ENCODE measurements at places on chromosomes 16 and 17.

DNA sequence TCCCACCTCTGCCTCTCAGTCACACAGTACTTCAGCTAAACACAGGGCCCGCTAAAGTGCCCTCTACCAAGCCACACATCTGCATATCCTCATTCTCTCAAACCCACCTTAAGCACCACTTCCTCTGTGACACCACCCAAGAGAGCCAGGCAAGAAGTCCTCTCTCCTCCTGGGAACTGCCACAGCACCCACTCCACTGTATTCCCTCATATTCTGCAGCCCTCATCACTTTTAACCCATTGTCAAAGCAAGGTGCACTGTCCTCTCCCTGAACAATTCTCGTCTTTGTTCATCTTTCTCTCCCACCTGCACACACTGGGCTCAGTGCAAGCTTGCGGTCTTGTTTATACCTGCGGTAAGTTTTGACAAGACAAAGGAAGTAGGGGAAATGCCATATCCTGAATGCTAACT, 13.6 kb downstream of the CHD9 start:
- DNase-seq: no peak

- DNase-seq: no peak
Observed at GRCh38 chr16:17335826-17336529, 134.8 kb downstream of the XYLT1 start.

GRCh38 chr17:66509926-66510325, 207.5 kb downstream of the PRKCA start:
- no peak for DNase-seq

DNA sequence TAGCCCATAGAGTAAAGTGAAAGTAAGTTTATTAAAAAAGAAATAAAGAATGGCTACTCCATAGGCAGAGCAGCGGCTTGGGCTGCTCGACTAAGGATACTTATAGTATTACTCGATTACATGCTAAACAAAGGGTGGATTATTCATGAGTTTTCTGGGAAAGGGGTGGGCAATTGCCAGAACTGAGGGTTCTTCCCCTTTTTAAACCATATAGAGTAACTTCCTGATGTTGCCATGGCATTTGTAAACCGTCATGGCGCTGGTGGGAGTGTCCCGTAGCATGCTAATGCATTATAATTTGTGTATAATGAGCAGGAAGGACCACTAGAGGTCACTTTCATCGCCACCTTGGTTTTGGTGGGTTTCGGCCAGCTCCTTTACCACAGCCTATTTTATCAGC, 13.3 kb upstream of the GAS7 start:
- DNase-seq: no peak

DNA sequence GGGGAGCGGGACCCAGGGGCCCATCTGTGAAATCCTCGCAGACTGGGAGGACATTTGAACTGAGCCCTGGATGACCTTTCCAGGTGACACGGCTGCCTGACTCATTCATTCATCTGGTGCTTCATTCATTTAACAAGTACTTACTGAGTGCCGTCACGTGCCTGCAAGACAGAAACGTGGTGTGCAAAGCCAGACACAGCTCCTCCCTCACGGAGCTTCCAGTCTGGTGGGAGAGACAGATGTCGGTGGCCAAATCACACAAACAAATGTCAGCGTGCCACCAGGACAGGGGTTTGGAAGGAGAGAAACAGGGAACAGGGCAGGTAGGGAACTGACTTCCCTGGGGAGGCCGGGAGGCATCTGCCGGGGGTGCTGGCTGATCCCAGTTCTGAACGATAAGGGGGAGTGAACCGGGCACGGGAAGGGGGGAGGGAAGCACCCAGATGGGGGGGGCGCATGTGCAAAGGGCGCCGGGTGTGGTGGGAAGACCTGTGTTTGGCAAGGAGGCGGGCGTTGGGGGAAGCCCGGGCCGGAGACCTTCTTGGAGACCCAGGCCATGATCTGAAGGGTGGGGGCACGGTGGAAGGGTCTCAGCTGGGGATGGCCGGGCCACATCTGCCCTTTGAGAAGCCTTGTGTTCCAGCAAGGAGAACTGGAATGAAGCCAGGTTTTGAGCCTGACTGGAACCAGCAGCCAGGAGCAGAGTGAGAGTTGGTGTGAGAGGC, 93.6 kb upstream of the CIBAR2 start:
- DNase-seq: no peak

DNA sequence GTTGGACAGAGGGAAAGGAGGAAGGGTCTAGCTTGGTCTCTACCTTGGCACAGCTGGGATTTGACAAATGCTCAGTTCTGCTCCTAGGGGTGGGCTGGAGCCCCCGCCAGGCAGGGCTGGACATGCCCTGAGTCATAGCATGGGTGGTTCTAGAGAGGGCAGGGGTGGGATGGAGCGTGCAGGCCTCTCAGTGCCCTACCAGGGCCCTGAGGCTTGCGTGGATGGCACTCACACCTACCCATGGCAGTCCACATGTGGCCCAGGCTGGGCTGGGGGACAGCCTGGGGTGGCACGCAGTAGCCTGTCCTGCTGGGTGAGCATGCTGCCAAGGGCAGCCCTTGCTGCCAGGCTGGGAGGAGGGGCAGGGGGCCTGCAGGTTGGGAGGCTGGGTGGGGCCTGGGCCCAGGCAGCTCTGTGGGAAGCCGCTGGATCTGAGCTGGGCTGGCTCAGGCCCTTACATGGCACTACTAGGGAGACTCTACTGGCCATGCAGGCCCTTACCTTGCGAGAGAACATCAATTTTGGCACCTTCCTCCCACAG, 11.2 kb downstream of the DOC2B start:
- DNase-seq: no peak

DNA sequence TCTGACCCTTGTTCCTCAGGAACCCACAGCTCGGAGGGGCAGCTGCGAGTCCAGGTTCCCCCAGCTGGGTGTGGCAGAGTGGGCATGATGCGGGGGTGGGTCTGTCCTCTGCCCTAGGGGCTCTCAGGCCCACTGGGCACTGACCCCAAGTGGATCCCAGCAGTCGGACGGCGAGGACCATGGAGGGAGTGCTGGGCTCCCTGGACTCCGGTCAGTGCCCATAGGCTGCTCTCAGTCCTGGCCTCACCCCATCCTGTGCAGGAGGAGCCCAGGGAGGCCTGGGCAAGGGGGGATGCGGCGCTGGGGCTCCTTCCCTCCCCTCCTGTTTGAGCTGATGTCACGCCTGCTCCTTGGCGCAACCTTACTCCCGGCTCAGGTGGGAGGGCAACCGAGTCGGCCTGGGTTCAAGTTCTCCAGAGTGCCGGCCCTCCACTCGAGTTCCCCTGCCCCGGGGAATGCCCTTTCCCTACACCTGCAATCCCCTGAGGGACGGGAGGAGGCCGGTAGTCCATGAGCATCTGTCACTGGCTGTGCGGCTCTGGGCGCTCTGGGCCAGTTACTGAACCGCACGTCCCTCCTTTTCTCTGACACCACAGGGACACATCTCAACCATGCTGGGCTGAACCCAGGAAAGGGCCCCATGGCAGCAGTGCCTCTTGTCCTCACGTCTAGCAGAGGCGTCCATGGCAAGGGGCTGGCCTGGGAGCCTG, 52.6 kb upstream of the ACSF3 start:
- DNase-seq: no peak

DNA sequence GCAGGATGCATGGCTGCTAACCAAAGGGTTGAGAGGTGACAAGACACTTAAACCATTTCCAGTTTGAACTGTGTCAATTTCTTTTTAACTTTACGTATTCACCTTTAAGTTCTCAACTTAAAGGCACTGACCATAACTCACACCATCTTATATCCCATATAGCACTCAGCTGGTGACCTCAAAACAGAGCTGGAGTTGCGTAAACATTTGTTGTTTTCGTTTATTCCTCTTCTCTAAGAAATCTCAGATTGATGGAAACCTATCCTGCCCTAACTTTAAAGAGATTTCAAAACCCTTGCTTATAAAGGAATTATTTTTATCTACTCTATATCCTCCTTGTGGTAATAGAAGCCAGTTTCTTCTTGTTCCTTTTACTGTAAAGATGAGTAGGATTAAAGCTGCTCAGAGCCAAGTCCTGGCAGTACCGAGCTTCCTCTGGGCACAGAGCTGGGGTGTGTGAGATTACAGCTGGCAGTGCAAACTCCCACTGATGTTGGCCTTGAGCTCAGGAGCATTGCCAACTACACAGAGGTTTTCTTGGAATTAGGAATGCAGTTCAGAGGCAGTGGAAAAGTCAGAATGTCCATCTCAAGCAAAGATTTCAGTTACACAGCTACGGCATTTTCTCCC, 1.3 kb downstream of the KCTD2 start:
- DNase-seq: no peak

GRCh38 chr16:4839942-4840341, 7.1 kb downstream of the GLYR1 start:
- DNase-seq: no peak

GRCh38 chr17:78865682-78866390, 25.2 kb upstream of the USP36 start:
- peak; percentile 66 for DNase-seq

GRCh38 chr17:68456339-68457167, 743 bp downstream of the WIPI1 start:
- no peak for DNase-seq

- DNase-seq: no peak
Observed at GRCh38 chr16:68466174-68466573, 17.9 kb upstream of the SMPD3 start.

- no peak for DNase-seq
Observed at GRCh38 chr17:68602289-68602688, 1.1 kb upstream of the FAM20A start.

DNA sequence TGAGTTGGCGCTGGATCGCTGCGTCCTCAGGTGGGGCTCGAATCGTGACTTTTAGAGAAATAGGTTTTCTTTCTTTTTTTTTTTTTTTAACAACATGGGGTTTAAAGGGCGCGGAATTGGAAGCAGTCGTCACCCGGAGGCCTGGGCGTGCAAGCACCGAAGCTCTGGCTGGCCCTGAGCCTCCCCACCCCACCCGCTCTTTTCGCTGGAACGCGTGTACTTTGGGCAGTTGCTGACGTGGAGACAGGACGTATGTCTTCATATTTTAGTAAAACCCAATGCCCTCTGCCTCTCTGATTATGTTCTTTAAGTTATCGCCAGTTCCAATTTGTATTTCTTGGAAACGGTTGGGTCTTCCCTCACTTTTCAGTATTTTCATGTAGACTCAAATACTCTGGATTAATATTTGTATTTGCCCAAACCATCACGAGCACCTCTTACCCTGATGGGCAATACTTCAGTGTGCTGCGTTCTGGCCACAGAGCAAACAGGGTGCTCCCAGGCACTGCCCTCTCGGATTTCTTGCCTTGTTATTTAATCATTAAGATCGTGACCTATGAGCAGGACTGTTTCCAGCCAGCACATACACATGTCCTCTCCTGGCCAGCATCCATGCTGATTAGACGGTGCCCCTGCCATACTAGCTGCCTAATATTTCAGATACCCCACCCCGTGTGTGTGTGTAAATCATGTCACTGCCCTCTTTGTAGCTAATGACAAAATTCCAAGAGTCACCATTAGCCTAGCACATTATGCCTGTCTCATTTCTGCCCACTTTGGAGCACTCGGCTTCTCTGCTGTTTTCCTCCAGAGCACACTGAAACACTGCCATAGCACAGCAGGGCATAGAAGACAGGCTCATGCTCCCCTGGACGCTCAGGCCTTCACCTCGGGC, 805 bp upstream of the C16orf95 start:
- no peak for DNase-seq

GRCh38 chr16:8611886-8612600, 9.5 kb upstream of the METTL22 start:
- DNase-seq: no peak

DNA sequence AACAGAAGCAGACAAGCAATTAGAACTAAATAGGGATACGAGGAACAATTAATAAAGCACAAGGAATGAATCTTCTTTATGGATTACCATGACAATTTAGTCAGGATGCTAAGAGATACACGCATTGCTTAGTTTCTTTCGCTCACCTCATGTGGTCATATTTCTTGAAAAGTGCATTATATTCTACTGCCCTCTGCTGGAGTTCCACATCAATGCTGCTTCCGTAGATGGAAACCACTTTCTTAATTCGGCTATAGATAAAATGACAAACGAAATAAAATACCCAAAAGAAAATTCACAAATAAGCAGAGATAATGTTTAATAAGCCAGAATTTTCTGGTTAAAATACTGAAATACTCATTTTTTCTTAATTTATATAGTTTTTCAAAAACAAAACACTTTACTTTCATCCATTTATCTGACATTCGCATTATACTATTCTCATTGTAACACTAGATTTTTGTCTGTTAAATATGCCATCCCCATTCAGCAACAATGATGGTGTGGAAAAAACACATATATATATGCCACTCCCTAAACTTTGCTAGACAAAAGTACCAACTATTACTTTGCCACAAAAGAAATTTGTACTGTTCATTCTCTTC, 22.0 kb upstream of the PHLPP2 start:
- DNase-seq: no peak

- DNase-seq: no peak
Observed at GRCh38 chr17:1529863-1530262, 13.5 kb upstream of the INPP5K start.

DNA sequence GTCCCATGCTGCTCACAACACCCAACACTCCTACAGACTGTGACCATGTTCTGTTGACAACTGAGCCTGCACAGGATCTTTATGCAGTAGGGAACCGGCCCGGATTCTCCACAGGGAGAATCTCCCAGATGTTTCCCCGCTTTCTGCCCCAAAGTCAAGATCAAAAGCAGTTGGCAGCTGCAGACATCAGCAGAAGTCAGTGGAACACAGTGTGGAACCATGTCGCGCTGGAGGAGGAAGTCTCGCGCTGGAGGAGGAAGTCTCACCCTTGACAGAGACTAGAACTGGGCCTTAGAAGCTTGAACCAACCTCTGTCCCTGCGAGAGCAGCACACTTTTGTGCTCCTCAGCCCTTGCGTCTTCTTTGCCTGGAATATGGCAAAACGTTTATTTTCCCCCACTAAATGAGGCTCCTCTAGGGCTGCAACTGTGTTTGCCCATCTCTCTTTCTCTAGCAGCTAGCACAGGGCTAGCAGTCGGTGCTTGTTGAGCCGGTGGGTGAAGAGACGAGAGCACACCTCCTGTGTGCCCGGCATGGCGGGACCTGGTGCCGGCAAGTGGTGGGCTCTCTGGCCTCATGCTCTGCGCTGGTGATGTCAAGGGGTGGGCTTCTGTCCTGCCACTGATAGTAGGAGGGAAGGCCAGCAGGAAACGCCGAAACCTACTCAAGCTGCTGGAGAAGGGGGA, 2.1 kb upstream of the MRC2 start:
- no peak for DNase-seq

- DNase-seq: no peak
Observed at GRCh38 chr17:62755141-62755851, 52.8 kb downstream of the MARCHF10 start.

GRCh38 chr17:79947351-79948031, 88.2 kb downstream of the TBC1D16 start:
- no peak for DNase-seq

Data from amygdala (tissue), 56 donors.